ENCODE measurements at places on chromosomes 1 and 21. TPM values are rescaled to one million over a fixed set of nuclear protein-coding genes. Genes with fewer than 3 reads are reported as not detected.

GRCh38 chr1:50474859-50475809 lies 51.9 kb upstream of the DMRTA2 start:
- no peak overlapping the region for H3K4me3 ChIP-seq
- no peak overlapping the region for H3K27ac ChIP-seq
- peaks cover 3% of the 10 kb centered on the region for H3K36me3 ChIP-seq
- H3K4me1 ChIP-seq = no peaks in the 10 kb centered on the region
- no peaks in the 10 kb centered on the region for H3K27me3 ChIP-seq

Gene CLCA1
- total RNA-seq = not detected

DNA sequence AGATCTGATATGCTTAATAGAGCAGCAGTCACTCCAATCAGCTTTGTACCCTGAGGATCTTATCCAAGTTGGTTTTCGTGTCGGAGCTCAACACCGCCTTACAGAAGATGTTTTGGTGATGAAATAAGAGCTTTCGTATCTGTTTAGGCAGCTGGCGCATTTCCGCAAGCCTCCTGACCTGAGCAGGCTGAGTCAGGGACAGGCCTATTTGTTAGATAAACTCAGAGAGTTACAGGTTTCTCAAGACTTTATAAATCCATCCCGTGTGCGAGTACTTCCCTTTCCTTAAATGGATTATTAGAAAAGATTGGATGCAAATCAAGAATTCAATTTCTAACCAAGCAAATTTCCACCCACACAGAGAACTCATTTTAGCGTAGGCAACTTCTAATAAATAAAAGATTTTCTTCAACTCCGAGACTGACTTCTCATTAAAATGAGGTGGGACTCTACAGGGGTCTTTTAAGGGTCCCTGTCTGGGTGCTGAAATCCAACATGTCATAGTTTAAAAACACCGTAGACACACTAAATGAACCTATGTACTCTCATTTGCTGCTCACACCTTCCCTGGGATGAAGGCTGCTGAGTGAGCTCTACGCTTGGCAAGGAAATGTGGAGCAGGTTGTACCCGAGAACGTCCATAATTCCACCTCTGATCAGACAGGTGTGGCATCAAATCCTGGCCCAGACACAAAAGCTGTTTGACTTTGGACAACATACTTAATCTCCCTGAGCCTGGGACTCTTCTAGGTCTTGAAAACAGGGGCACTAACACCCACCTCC lies 106.9 kb upstream of the F3 start:
- H3K27me3 ChIP-seq = no peaks in the 10 kb centered on the region
- no peaks in the 10 kb centered on the region for H3K4me1 ChIP-seq
- no peak overlapping the region for H3K27ac ChIP-seq

Gene NCAM2
- total RNA-seq = 0.82 TPM

Gene ANGPTL3
- 0.41 TPM for total RNA-seq

Gene GJA8
- 2.4 TPM for total RNA-seq

- no peaks in the 10 kb centered on the region for H3K4me1 ChIP-seq
- H3K27ac ChIP-seq = no peak overlapping the region
- no peak for DNase-seq
- no peak overlapping the region for H3K4me3 ChIP-seq
- no peaks in the 10 kb centered on the region for H3K27me3 ChIP-seq
These were observed 100.0 kb downstream of the CRYAA start for GRCh38 chr21:43268804-43269186.

- H3K36me3 ChIP-seq = no peaks in the 10 kb centered on the region
- no peak overlapping the region for H3K4me3 ChIP-seq
- no peaks in the 10 kb centered on the region for H3K4me1 ChIP-seq
- DNase-seq = peak; percentile 21
- H3K27me3 ChIP-seq = no peaks in the 10 kb centered on the region
- no peak overlapping the region for H3K27ac ChIP-seq
These were observed 112.5 kb downstream of the DNM3 start for GRCh38 chr1:171953835-171954234.

- peaks cover 26% of the 10 kb centered on the region for H3K4me1 ChIP-seq
- H3K4me3 ChIP-seq = no peak overlapping the region
- no peaks in the 10 kb centered on the region for H3K36me3 ChIP-seq
- no peak for DNase-seq
- no peaks in the 10 kb centered on the region for H3K27me3 ChIP-seq
These were observed 75.2 kb downstream of the CDC42BPA start for GRCh38 chr1:227242811-227243682.

DNA sequence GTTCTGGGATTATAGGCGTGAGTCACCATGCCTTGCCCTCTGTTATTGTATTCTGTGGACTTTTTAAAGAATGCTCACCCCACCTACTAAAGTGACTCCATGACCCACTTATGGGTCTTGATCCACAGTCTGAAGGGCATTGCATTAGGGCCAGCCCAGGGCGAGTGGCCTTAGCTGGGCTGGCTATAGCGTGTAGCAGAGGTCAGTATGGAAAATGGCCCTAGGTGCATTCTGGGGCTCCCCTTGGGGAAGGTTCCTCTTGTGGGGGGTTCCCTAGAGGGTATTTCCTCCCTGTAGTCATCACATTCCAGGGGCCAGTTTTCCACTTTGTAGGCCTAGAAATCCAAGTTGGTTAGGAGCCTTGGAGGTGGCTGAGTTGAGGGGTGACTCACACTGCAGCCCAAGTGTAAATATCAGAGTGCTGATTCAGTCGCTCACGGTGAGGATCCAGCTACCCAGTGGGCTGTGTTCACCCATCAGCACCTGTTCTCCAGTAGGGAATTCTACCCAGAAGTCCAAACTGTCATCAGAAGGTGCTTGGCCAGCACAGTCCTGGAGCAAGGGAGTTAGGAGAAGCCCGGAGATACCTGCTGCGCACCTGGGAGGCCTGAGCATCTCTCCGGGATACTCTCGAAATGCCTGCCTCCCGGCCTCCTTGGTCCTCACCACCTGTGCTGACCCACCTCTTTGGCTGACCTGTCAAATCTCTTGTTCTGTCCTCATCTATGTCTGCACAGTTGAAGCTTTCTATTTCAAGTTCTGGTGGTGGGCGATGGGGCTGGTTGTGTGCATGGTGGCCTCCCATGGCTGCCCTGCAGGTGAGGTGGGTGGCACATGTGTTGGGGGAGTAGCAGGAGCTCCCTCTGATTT lies 52.2 kb downstream of the NENF start:
- H3K27me3 ChIP-seq = no peaks in the 10 kb centered on the region
- DNase-seq = no peak
- no peaks in the 10 kb centered on the region for H3K36me3 ChIP-seq
- H3K4me3 ChIP-seq = no peak overlapping the region
- no peak overlapping the region for H3K27ac ChIP-seq

Gene BRDT
- not detected for total RNA-seq

Gene CACNA1S
- not detected for total RNA-seq
